ENCODE measurements at places on chromosomes 11 and 22.

DNA sequence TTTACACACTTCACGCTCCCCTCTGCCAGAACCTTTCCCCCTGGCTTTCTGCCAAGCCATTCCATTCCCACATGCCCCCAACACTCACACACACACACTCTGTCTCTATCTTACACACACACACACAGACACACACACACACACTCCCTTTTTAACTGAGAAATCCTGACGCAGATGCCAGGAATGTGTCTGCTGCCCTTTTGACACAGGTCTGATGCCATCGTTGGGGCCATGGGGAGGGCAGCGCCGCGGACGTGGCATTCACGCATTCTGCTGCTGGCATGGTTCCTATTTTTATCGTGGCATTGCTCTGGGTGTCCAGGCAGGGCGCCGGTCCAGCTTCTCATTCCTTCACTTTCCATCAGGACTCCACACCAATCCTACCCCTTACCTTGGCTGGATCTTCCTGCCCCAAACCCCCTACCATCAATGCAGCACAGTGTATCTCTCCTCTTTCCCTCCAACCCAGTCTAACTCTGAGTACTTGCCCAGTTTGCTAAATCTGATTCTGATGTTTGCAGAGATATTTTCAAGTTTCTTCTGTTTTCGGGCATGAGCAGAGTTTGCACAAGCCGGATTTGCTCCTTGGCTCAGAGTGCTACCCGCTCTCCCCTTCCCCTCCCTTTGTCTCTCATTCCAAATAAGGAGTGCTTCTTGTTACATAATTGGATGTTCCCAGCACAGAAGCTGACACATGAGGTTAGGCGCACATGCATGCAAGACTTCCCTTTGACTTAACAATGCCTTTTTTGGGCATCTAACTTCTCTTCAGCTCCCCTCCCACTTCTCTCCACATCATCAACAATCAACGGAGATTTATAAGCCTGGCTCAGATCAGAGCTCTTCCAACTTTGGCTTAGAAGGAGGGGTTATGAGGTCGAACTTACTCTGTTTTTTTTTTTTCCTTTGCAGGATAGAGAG is 18.8 kb downstream of the SNX19 start:
- DNase-seq, result peak; percentile 75

GRCh38 chr22:29154364-29155048 is 51.2 kb upstream of the EMID1 start:
- DNase-seq, result peak; percentile 57

- DNase-seq, result no peak
These were observed 404.5 kb downstream of the ETS1 start for GRCh38 chr11:128182844-128183243.

DNA sequence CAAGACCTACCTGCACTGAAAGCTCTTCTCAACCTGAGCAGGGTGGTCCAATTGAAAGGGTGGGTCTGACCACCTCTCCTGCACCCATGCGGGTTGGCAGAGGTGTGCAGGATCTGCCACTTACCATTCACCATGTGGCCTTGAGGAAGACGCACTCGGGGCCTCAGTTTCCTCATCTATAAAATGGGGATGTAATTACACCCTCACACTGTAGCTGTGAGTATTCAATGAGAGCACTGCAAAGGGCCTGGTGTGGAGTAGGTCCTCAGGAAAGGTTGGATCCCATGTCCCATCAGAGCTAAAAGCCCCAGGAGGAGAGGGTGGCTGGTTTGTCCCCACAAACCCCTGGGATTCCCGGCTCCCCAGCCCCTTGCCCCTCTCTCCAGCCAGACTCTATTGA is 557 bp upstream of the TAGLN start:
- DNase-seq, result no peak

- no peak for DNase-seq
These were observed 1369.6 kb upstream of the RAG2 start for GRCh38 chr11:37967635-37968034.

- DNase-seq, result no peak
These were observed 1058.2 kb downstream of the LRRC4C start for GRCh38 chr11:40401132-40401853.

DNA sequence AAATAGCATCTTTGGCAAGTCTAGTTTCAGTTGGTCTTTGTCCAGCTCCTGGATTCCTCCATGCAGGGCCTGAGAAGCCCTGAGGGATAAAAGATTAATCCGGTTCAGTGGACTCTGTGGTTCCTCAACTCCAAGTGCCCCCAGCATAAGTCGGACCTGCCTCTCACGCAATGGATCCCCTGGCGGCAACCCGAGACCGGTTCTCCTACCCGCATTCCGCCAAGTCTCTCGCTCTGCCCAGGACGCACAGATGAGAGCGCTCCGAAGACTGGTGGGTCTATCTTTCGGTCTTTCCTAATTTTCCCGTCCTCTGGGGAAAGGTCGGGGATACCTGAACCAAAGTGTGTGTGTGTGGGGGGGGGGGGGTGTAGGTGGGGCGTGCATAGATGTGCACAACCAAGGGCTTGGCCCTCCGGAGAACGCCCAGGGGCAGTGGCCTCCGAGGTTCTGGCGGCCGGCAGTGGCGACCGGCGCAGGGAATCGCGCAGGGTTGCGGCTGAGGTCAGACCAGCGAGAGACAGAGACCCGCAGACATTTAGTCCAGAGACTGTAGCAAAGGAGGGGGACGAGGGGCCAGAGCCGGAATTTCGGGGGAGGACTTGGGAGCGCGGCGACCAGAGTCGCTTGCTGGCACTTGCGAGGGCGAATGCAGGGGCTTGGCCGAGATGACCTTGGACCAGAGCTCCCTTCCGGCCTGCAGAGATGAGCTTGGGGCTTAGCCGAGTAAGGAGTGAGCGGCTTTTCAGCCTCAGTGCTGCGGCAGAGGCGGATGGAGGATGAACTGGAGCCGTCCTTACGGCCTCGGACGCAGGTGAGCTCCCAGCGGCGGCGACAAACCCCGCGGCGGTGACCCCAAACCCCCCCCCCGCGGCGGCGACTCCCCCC is 712 bp upstream of the SLC2A11 start:
- DNase-seq, result no peak

GRCh38 chr22:26041931-26042330 is 127.3 kb upstream of the SEZ6L start:
- no peak for DNase-seq

- DNase-seq, result no peak
These were observed 32.8 kb downstream of the CADM1 start for GRCh38 chr11:115471367-115471766.

- DNase-seq, result no peak
These were observed 107.3 kb downstream of the BRD1 start for GRCh38 chr22:49720279-49720959.

- no peak for DNase-seq
These were observed 875.8 kb downstream of the BRD1 start for GRCh38 chr22:48951836-48952235.

DNA sequence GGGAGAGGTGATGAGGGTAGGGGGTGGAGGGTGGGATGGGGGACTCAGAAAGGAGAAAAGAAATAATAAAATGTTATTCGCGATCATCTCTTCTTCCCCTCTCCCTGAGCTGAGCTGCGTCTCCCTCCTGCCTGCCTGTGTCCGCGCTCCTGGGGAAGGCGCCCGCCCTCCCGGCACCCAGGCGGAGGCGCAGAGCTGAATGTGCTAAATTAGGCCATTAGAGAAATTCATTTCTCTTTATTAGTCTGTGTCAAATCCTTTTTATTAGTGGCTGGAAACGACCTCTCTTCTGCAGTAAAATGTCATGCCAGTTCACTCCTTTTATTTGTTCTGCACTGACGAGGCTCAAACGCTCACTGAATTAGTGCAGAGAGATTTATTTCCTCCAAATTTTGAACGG is 116.1 kb downstream of the FEZ1 start:
- peak; percentile 44 for DNase-seq

DNA sequence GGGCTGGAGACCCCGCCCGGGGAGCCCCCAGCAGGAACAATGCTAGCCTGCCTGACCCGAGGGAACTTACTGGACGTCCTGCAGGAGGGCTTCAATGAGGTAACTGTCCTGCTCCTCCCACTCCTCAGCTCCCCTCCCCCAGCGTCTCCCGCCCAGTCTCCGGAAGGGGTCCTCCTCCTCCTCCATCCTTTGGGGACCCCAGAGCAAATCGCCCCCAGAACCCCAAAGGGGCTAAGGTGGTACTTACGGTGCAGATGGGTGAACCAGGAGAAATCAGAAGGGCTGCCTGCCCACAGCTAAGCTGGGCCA is 272 bp downstream of the DIXDC1 start:
- no peak for DNase-seq

DNA sequence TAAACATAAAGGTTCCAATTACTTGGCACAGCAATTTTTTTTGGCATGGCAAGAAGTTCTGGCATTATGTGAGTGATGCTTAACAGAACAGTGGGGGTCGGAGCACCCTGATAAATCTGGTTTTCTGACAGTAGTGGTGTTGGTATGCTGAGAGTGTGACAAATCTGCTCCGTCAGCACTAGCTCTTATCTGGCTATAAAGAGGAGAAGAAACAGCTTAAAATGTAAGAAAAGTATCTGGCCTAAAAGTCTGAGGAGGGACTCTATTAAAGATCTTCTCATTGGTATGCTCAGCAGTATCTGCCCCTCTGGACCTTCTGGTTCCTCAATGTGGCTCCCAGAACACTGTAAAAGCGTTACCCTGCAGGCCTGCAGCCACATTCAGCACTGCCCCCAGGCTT is 137.4 kb downstream of the PLEKHA7 start:
- DNase-seq, result no peak

DNA sequence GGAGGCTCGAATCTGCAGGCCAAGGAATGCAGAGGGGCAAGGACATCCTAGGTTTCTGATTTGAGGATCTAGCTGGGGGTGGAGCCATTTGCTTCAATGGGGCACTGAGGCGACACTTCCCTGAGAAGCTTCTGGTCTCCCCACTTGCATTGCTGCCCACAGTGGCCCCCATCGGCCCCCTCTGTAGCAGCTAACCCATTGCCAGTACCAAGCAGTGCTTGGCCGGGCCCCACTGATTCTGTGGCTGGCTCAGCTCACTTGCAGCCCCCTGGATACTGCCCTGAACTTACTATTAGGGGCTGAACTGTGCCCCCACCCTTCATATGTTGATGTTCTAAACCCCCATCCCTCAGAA is 42.9 kb upstream of the SHISAL1 start:
- DNase-seq, result no peak

GRCh38 chr11:35352077-35352888 is 67.1 kb downstream of the SLC1A2 start:
- no peak for DNase-seq

DNA sequence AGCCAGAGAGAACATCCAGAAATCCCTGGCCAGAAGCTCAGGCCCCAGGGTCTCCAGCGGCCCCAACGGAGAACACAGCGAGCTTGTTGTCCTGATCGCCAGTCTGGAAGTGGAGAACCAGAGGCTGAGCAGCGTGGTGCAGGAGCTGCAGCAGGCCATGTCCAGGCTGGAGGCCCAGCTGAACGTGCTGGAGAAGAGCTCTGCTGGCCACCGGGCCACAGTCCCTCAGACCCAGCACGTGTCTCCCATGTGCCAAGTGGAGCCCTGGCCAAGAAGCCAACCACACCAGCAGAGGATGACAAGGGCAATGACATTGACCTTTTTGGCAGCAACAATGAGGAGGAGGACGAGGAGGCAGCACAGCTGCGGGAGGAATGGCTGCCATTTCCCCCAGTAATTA is 20.6 kb upstream of the SCGB1D1 start:
- DNase-seq, result no peak

DNA sequence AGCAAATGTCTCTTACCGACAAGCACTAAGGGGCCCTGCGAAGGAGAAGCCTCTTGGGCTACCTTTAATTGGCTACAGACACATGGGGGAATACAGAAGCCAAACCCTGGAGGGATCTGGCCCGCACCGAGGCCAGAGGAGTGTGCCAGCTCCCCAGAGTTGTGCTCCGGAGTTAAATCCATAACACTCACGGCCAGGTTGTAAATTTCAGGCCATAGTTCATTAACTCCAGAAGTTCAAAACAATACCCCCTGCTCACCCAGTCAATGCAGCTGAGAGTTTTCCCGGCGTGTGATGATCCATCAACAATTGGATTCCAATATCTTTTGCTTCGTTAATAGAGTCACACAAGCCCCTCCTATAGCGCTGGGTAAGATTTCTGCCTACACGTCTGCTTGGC is 371.5 kb downstream of the NXPE2 start:
- DNase-seq, result no peak

DNA sequence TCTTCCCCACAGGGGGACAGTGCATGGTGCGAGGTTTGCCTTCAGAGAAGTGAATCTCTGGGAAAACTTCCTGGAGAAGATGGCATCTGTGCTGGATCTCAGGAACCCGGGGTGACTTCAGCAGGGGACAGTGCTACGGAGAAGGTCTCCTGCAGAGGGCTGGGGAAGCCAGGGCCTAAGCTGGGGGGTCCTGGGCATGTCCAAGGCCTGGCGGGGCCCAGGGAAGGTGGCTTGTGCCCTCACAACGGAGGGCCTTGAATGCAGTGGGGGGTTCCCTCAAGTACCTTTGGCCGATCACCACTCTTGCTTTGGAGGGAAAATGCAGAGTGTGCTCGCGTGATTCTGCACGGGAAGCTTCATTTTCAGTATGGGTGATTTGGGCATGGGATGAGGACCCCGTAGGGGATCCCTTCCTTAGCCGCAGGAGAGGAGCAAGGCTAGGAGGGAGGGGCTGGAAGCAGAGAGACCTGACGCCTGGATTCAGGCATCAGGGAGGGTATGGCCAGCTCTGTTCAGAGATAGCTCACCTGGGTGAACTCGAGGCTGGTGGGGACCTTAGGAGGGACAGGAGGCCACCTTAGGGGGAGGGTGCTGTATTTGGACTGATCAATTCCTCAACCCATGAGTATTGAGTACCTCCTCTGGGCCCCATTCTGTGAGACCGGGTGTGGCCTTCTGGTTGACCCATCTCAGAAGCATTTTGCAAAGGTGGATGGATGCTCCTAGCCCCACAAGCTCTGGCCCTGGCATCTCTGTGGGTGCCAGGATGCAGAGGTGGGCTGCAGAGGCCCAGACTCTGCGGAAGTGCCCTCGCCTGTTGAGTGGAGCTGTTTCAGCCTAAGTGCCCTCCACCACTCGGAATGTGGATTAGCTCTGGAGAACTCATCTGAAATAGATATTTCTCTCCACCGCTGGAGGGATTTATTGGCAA is 529.4 kb downstream of the TBC1D22A start:
- DNase-seq, result no peak

GRCh38 chr11:77110836-77111235 is 8.2 kb downstream of the OMP start:
- no peak for DNase-seq

DNA sequence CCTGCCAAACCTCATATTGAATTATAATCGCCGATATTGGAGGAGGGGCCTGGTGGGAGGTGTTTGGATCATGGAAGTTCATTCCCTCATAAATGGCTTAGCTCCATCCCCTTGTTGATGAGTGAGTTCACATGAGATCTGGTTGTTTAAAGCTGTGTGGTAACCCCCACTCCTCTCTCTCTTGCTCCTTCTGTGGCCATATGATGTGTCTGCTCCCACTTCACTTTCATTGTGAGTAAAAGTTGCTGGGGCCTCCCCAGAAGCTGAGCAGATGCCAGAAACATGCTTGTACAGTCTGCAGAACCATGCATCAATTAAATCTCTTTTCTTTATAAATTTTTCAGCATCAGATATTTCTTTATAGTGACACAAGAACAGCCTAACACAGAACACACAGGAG is 929.0 kb upstream of the FAT3 start:
- DNase-seq, result no peak

GRCh38 chr22:33920197-33920540 is at the start of gene LARGE1:
Gene LARGE1 (minus strand): TSS chr22:33920476.
- DNase-seq, result no peak

- no peak for DNase-seq
These were observed 972 bp upstream of the TSSC4 start for GRCh38 chr11:2399488-2400068.

Data from putamen (tissue), 1 donor.